Activated T-cell treated with anti-CD3 and anti-CD28 coated beads, Interleukin-2, amount 50 U/mL, for 72 hours (primary cell): ENCODE measurements at places on chromosomes 16 and 17.

GRCh38 chr17:67258821-67259468, 13.9 kb upstream of the HELZ start:
- DNase-seq: peak; percentile 35
- H3K27me3 ChIP-seq: no peaks in the 10 kb centered on the region
- H3K4me1 ChIP-seq: peaks cover 35% of the 10 kb centered on the region
- peak overlapping the region; percentile 82 for H3K27ac ChIP-seq

GRCh38 chr16:56269281-56269680, 78.0 kb downstream of the GNAO1 start:
- H3K27ac ChIP-seq: no peak overlapping the region
- H3K4me1 ChIP-seq: no peaks in the 10 kb centered on the region
- no peak overlapping the region for H3K4me3 ChIP-seq
- H3K27me3 ChIP-seq: peaks cover 6% of the 10 kb centered on the region

- no peaks in the 10 kb centered on the region for H3K27me3 ChIP-seq
- peaks cover 2% of the 10 kb centered on the region for H3K36me3 ChIP-seq
- no peak for DNase-seq
- no peak overlapping the region for H3K4me3 ChIP-seq
Measured at GRCh38 chr16:72728516-72728915, 319.4 kb downstream of the ZFHX3 start.

DNA sequence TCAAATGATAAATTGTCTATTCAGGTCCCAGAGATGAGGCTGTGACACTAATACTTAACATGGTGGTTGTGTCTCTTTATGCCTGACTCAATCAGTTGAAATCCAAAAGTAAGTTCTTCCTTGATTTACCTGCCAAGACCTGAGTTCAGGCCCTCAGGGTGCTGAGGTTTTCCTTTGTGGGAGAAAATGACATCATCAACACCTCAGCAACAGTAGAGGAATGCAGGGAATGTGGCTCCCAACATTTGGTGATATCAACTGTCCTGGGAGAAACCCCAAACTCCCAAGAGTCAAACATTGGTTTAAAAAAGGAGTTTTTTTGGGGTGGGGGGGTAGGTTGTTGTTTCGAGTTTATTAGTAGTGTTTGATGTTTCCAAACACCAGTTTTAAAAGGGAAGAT, 14.7 kb downstream of the RNF43 start:
- H3K4me1 ChIP-seq: peaks cover 11% of the 10 kb centered on the region
- no peak overlapping the region for H3K4me3 ChIP-seq
- H3K27ac ChIP-seq: no peak overlapping the region
- H3K27me3 ChIP-seq: no peaks in the 10 kb centered on the region

DNA sequence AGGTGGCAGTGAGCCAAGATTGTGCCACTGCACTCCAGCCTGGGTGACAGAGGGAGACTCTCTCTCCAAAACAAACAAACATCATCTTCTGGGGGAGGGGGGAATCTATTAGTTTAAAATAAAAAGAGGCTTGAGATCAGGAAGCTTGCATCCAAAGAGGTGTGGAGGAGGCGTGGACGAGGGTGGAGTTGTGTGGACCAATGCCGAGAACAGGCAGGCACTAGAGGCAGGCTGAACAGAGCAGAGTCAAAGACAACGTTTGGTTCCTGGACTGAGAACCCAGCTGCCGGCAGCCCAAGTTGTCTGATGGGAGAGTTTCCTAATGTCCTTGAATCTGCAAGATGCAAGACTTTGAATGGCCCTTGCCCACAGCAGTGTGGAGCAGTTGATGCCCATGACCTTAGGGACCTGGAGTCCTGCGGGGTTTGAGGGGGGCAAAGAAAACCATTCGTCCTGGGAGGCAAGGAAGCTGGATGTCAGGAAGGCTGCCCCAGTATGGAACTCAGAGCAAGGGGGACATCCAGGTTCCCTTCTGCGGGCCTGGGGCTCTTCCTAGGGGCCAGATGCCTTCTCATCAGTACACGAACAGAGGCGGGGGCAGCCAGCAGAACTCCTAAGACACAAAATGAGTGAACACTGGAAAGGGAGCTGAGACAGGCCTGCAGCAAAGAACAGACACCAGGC, 9.2 kb downstream of the TBC1D16 start:
- no peaks in the 10 kb centered on the region for H3K27me3 ChIP-seq
- no peaks in the 10 kb centered on the region for H3K36me3 ChIP-seq
- no peak overlapping the region for H3K27ac ChIP-seq
- DNase-seq: no peak

GRCh38 chr17:40372031-40372430, 7.5 kb upstream of the GJD3 start:
- no peak overlapping the region for H3K4me3 ChIP-seq
- DNase-seq: no peak
- peaks cover 45% of the 10 kb centered on the region for H3K4me1 ChIP-seq
- peaks cover 6% of the 10 kb centered on the region for H3K36me3 ChIP-seq
- H3K27ac ChIP-seq: no peak overlapping the region

DNA sequence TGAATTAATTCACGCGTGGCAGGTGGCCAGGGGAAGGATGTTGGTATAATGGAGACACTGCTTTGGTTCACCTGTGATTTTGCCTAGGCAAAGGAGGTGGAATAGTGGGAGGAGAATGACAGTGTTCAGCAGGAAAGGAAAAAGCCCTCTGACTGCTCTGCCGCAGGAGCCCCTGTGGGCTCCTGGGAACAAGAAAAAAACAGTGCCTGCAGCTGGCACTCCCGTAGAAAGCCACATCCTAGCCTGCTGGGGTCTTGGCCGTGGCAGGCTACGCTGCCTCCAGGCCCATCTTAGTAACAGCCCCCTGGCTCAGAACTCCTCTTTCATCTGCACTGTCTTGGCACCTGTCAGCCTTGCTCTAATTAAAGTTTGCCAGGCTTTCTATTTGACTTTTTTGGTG, 20.6 kb downstream of the ADORA2B start:
- no peak for DNase-seq
- H3K27ac ChIP-seq: no peak overlapping the region
- H3K36me3 ChIP-seq: no peaks in the 10 kb centered on the region
- no peak overlapping the region for H3K4me3 ChIP-seq
- H3K27me3 ChIP-seq: peaks cover 35% of the 10 kb centered on the region
- H3K4me1 ChIP-seq: peaks cover 14% of the 10 kb centered on the region
